ENCODE measurements at places on chromosomes 16 and 17.
A peak's percentile ranks its signal among the peaks of the same experiment; 100 is the strongest.

DNA sequence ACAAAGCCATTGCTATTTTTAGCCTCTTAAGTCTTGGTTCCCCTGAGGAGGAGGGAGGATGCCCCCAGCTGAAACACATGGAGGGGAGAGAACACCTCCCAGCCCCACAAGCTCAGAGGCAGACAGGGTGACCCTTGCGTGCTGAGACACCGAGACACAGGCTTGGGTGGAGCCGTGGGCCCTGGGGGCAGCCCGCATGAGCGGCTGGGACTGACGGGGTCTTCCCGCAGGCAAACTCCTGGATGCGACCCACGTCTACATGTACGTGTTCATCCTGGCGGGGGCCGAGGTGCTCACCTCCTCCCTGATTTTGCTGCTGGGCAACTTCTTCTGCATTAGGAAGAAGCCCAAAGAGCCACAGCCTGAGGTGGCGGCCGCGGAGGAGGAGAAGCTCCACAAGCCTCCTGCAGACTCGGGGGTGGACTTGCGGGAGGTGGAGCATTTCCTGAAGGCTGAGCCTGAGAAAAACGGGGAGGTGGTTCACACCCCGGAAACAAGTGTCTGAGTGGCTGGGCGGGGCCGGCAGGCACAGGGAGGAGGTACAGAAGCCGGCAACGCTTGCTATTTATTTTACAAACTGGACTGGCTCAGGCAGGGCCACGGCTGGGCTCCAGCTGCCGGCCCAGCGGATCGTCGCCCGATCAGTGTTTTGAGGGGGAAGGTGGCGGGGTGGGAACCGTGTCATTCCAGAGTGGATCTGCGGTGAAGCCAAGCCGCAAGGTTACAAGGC is 9.8 kb downstream of the SLC16A3 start:
- DNase-seq: peak; percentile 41

DNA sequence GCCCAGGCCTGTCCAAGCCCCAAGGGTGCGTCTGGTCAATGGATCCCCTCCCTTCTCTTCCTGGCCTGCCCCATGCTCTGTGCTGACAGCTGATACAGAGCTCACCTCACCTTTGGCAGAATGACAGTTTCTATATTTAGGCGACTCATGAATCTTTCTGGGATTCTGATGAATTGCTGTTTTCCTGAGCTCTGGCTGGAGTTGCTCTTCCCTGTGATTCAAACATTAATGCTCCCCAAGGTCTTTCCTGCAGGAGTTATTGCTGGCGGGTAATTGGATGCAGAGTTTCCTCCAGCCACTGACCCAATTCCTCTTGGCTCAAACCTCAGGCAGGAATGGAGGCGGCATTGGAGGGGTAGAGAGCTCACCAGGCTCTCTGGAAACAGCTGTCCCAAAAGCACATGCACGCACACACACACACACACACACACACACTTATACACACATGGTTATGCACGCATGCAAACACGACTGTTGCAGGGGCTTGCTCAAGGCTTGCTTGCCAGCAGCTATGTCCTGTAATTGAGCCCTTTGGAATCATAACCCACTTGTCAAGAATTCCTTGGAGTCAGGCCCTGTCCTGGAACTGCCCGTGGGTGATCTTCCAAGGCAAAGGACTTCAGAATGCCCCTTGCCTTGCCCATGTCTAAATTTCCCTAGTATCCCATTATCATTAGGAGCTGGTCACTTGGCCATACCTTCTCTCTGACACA is 128.8 kb downstream of the ASIC2 start:
- no peak for DNase-seq

DNA sequence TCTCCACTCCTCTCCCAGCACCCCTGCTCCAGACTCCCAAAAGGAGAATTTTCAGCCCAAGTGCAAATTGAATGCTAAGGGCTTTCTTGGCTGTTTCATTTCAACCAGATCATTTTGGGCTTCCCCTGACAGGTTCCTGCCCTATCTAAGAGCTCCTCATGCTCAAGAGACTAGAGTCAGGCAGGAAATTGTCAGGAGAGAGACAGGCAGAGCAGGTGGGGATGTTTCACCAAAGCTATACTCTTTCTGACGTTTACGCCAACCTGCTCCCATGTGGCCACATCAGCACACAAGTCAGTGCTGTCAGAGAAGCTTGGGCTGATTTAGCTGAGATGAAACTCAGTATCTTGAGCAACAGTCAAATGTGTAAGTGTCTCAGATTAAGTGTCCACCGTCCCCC is 31.4 kb downstream of the HIC1 start:
- DNase-seq: no peak

DNA sequence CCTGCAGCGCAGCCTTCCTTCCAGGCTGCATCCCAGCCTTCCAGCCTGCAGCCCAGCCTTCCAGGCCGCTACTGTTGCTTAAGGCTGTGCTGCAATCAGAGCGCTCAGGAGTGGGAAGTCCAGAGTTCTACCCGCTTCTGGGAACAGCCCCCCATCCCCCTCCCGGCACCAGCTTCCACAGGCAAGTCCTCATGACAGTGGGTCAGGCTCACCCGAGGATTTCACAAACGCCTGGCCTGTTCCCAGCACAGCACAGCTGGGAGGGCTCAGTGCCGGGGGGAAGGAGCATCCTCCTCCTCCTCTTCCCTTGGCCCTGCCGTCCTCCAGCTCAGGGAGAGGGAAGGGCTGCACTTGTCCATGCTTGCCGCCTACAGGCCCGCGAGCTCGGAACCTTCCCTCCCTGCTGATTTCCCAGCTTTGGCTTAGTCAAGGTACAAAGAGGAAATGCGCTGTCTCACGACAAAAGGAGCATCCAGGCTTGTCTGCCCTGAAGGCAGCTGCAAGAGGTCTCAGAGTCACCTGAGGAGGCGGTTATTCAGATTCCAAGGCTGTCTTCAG is 8.3 kb downstream of the SOCS3 start:
- DNase-seq: no peak

- DNase-seq: peak; percentile 50
Observed at GRCh38 chr17:55513885-55514590, 2.8 kb upstream of the SMIM36 start.
